ENCODE measurements at places on chromosomes 6 and 20.

DNA sequence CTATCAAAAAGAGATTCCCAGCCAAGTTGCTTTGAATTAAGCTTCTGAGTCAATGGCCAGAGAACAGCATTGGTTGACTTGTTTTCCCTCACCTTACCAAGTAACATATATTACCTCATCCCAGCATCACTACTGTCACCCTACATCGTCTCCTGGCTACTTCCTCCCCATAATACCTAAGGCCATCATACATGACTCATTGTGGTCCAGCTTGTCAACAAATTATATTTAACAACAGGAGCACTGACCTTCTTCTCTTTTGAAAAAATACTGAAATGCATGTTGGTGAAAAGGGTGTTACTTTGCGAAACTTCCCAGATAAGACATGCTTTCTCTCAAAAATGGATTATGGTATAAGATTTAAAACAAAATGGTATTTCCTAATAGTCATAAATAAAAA, 106.9 kb downstream of the TBX18 start:
- DNase-seq = no peak

DNA sequence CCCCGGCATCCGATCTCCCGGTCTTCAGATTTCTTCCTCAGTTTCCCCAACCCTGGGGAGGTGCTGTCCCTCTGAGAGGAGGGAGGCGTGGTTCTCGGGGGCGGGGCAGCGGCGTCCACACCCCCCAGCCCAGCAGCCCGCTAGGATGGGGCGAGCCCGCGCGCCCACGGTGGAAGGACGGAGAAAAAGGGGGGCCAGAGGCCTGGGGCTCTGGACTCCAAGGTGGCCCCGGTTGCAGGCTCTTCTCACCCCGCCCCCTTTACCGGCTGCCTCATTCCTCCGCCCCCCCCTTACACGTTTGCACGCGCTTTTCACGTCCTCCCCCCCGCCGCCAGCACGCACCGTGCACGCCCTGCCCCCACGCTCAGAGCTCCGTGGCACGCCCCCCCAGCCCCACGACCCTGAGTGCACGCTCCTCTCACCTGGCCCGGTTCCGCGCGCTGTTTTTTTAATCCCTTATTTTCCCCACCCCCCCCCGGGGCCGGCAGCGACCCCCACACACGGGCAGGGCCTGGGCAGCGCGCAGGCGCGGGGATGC, 402 bp downstream of the ZBTB12 start:
- DNase-seq = peak; percentile 36

DNA sequence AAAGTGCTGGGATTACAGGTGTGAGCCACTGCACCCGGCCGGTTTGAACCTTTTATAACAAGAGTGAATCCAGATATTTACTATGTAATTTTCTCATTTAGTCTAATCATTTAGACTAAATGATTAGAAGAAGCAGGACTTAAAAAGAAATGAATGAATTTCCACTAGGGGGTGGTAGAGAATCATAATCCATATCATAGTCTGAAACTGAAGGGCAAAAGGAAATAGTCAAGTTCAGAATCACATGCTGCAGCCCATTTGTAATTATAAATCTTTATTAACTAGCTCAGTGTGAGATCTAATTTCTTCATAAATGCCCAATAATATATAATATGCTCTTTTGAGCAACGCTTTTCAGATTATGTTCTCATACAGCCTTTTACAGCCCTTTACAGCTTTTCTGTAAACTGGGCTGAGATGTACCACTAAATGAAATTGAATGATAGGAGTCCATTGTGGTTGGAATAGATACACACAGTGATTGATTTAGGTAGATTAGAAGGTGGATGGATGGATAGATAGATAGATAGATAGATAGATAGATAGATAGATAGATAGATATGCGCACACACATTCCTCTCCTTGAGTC, 31.8 kb downstream of the PSMB9 start:
- DNase-seq = no peak

DNA sequence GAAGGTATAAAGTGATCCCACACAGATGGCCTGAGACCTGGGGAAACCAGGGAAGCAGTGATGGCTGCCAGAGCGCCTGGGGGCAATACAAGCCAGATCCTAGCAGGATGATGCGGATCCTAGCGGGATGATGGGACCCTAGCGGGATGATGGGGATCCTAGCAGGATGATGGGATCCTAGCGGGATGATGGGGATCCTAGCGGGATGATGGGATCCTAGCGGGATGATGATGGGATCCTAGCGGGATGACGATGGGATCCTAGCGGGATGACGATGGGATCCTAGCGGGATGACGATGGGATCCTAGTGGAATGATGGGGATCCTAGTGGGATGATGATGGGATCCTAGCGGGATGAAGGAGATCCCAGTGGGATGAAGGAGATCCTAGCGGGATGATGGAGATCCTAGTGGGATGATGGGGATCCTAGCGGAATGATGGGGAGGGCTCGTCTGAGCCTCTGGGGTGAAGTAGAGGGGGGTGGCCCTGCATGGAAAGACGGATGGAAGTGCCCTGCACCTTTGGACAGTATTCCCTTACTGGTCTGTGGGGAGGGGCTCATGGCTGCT, 44.2 kb upstream of the CDH22 start:
- DNase-seq = no peak

DNA sequence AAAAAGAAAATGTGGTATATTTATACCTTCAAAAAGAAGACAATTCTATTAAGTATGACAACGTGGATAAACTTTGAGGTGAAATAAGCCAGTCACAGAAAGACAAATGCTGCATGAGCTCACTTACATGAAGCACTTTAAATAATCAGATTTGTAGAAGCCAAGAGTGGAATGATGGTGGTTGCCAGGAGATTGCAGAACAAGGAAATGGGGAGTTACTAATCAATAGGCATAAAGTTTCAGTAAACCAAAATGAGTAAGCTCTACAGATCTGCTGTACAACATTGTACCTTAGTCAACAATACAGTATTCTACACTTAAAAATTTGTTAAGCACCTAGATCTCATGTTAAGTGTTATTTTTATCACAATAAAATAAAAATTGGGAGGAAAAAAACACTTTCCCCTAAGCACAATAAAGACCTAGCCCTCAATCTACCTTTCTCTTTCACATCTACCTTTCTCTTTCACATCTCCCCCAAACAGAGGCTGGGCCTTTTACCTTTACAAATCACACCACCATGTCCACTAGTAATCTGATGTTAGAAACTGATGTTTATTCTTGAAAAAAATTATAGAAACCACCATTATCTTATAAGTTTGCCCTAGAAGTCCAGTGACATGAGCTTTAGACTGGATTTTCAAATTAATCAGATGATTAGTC, 73.9 kb downstream of the PKIB start:
- no peak for DNase-seq

- DNase-seq = no peak
Measured at GRCh38 chr20:20993372-20993771, 112.8 kb downstream of the LINC00237 start.

- DNase-seq = no peak
Measured at GRCh38 chr6:123668063-123668462, 31.3 kb upstream of the TRDN start.

GRCh38 chr20:20000211-20000968, 16.8 kb upstream of the NAA20 start:
- no peak for DNase-seq

DNA sequence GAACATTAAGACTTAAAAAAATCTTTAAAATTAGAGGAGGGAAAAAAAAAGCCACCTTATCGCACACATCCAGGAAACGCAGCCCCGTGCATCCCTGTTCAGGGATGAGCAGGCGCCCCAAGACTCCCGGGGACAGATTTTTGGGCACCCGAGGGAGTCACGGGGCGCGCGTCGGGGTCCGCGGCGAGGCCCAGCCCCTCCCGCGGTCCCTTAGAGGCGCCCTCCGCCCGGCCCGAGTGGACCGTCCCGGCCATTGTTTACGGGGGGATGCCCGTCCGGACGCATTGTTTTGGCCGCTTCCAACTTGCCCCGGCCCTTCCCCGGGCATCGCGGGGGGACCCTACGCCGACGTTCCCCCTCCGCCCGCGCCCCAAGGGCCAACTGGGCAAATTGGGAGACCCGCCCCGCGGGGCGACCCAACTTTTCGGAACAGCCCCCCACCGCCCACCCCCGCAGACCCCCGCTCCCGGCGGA, 610 bp downstream of the ZNF217 start:
- no peak for DNase-seq

GRCh38 chr6:148771212-148771601, 24.4 kb downstream of the UST start:
- DNase-seq = no peak

DNA sequence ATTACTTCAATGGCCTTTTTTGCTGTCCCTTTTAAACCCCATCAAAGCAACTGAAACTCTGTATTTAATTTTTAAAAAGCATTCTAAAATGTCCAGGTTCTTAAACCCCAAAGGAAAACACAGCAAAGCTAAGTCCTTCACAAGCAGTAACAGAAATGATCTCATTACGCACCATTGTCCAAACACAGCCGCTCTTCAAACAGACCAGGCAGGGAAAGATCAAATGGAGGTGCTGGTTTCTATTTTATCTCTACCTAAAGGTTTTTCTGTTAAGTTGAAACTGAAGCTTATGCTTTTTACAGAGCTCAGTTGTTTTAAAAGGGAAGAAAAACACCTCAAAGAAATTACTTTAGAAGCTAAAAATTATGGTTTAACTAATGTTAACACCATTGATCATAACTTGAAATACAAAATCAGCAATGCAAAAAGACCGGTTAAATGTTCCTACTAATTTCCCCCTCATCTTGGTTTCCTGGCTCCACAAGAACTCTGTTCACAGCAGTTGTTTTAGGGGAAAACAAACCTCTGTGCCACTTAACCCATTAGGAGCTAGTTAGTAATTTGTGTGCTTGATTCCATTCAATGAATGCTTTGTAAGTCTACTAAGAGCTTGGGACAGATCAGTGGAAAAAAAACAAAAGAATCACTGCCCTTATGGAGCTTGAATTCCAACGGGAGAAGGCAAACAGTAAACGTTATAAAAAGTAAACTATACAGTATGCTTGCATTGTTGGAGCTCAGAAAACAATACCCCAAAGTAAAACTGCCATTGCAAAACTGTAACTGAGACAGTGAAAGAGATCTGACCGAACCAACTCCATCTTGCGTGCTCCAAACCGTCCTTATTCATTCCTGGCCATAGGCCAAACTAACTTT, 87.4 kb downstream of the CD24 start:
- no peak for DNase-seq

- no peak for DNase-seq
Measured at GRCh38 chr6:116074732-116075390, 14.2 kb upstream of the FRK start.

DNA sequence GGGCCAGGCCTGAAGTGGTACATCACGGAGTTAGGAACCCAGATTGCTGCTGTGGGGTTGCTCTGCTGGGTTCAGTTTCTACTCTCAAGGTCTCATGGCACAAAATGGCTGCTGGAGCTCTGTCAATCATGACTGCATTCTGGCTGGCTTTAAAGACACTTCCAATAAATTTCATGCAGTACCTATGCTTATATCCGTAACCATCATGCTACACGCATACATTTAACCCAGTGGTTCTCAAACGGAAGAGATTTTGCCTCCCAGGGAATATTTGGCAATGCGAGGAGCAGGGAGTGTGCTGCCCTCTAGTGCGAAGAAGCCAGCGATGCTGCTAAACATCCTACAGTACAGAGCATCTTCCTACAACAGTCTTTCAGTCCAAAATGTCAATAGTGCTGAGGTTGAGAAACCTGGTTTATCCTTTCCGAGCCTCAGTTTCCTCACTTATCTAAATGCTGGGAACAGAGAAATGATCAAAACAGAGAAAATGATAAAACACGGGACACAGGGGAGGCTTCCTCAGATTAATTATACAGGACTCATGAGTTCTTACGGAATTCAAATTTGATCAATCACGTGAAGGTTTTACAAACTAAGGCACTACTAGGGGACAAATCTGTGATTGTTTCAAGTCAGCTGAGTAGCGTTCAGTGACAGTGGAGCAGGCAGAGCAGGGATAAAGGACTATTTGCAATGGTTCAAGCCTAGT, 9.6 kb upstream of the SLC2A10 start:
- no peak for DNase-seq

DNA sequence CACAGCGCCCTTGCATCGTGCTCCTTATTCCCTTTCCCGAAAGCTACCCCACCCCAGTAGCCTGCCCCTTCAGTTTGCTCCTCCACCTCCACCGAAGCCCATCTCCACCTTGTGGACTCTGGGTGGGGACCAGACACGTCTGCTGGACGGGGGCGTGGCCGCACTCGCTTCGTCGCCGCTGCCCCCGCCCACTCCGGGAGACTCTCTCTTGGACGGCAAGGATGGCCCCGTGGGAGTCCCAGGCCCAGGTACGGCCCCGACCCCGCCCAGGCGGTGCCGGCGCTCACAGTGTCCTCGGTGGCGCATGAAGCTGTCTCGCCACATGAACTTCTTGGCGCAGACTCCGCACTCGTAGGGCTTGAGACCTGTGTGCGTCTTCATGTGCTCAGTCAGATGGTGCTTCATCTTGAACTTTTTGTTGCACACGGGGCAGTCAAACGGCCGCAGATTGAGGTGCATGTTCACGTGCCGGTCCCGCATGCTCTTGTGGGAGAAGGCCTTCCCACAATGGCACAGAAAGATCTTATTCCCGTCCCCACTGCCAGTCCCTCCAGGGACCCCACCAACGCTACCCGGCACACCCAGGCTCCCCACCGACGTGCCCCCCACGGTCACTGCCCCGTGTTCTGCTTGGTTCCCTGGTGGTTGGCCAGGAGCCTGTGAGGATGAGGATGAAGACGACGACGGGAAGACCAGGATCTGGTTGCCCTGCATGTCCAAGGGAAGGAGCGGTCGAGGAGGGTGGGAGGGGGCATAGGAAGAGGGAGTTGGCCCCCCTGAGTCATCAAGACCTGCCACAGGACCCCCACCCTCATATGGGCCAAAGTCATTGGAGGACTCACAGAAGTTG, 1.3 kb upstream of the TAPBP start:
- DNase-seq = no peak

DNA sequence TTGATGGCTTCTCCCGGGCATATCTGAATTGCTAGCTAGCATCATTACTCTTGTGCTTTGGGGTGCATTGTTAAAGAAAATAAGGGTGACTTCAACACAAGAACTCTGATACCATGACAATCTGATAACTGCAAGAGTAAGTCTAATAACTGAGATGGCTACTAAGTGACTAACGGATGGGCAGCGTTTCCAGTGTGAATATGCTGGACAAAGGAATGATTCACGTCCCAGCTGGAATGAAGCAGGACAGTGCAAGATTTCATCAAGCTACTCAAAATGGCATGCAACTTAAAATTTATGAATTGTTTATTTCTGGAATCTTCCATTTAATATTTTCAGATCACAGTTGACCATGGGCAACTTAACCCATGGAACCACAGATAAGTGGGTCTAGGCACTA, 31.7 kb downstream of the MOXD1 start:
- no peak for DNase-seq

- no peak for DNase-seq
Measured at GRCh38 chr6:135555550-135555949, 58.0 kb upstream of the AHI1 start.

DNA sequence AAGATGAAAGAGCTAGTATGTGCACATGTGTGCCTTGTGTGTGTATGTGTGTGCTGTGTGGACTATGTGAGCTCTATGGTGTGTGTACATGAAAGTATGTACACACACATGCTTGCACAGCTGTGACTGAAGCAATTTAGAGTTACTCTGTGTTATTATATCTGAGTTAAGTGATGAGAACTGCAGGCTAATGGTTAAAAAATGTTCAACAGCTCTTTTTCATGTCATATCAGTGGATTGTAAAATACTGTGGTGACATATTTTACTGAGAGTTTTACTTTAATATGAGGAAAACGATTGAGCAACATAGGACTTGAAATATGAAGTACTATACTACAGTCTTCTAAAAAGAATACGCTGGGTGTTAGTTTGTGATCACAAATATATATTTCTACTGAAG, 195.7 kb upstream of the KCNK16 start:
- DNase-seq = no peak

- DNase-seq = no peak
Measured at GRCh38 chr20:38751360-38751976, 3.2 kb downstream of the ACTR5 start.

GRCh38 chr6:13769034-13769654, 45.2 kb downstream of the MCUR1 start:
- DNase-seq = no peak

Data from stimulated activated CD8-positive, alpha-beta memory T cell treated with anti-CD3 and anti-CD28 coated beads, Interleukin-7, amount 100 ng/mL, for 48 hours (primary cell).